Fibroblast of skin of scalp (primary cell): ENCODE measurements at places on chromosomes 16 and 17.

- peak; percentile 90 for DNase-seq
Measured at GRCh38 chr17:27559506-27560481, 71.2 kb upstream of the LGALS9 start.

DNA sequence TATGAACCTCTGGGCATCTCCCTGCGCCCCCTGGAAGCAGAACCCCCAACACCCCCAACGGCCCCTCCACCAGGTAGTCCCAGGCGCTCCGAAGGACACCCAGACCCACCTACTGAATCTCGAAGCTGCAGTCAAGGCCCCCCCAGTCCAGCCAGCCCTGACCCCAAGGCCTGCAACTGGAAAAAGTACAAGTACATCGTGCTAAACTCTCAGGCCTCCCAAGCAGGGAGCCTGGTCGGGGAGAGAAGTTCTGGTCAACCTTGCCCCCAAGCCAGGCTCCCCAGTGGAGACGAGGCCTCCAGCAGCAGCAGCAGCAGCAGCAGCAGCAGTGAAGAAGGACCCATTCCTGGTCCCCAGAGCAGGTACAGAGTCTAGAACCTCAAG is 1.5 kb downstream of the BCL6B start:
- no peak for DNase-seq

- no peak for DNase-seq
Measured at GRCh38 chr16:89764711-89765201, 43.4 kb downstream of the ZNF276 start.

DNA sequence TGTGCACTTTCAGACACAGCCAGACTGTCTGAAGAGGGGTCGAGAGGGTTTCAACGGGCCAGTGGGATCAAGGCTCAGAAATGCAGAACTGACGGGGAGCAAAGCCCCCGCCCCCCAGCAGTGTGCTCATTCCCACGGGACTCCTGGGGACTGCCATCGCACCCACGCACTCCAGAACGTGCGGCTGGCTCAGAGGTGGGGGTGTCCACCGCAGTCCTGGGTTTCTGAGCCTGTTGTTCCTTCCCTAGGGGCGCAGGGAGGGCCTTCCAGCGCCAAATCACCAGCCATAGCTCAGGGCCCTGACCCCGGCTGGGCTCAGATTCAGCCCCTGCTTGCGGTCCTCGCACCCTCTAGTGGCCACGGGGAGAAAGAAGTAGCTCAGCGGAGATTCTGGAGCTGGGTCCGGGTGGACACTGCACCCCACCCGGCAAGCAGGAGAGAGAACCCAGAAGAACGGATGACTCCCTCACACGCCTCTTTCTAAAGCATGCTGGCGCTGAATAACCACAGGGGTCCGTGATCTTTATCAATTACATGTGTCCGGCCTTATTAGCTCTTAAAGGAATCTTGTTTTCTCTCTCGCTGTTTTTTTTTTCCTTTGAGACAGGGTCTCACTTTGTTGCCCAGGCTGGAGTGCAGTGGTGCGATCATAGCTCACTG is 45.0 kb upstream of the USP7 start:
- peak; percentile 74 for DNase-seq

DNA sequence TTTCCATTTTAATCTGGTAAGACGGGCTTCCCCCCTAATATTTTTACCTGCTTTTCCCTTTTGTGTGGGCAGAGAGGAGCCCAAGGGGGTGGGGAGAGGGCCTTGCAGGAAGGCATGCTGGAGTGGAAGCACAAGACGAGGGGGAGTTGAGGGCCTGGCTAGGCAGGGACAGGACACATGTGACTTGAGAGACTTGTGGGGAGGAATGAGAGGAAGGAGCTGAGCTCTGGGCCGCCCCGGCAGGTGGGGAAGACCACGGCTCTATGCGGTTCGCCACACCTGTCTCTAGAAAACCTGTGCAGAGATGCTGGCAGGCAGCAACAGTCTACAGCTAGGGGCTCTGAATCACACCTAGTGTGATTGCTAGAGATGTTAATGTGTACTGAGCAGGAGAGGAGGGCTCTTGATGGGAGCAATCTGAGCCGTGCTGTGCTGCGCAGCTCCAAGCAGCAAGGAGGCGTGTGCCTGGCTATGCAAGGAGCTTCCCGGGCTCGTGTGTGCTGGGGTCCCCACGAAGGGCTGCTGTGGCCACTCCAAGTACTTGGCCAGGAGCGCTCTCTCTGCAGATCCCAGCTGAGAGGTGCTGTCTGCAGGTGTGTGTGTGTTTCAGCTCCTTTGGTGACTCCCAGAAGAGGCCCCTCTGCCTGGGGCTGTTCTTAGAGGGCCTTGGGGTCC is 50.2 kb downstream of the PDPK1 start:
- DNase-seq, result no peak

DNA sequence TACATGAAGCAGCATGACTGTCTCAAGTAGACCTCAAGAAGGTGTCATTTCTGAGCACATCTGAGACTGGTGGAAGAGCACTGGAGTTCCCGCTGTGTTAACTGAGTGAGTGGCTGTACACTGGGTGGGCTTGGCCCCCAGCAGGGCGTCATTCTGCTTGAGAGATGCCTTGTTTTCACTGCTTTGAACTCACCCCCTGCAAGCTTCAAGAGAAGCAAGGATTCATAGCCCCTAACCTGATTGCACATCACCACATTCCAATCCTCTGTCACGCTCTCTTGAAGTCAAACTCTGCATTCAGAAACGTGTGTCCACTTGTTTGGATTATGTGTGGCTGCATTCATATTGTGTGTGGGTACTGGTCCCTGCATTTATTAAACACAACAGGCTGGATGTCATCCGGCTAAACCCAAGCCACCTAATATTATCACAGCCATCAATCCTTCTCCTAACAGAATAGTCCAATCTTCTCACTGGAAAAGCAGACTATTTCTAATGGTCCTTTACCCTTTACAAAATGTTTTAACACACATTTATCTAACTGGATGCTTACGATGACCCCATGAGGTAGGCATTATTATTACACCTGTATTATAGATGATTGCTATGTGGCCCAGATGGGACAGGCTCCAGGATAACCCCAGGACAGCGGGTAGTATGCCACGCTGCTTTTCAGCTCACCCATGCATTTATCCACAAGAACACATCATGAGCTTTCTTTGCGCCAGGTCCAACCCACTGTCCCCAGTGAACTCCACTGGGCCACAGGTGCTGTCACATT is 76.3 kb downstream of the USP31 start:
- DNase-seq, result peak; percentile 43

DNA sequence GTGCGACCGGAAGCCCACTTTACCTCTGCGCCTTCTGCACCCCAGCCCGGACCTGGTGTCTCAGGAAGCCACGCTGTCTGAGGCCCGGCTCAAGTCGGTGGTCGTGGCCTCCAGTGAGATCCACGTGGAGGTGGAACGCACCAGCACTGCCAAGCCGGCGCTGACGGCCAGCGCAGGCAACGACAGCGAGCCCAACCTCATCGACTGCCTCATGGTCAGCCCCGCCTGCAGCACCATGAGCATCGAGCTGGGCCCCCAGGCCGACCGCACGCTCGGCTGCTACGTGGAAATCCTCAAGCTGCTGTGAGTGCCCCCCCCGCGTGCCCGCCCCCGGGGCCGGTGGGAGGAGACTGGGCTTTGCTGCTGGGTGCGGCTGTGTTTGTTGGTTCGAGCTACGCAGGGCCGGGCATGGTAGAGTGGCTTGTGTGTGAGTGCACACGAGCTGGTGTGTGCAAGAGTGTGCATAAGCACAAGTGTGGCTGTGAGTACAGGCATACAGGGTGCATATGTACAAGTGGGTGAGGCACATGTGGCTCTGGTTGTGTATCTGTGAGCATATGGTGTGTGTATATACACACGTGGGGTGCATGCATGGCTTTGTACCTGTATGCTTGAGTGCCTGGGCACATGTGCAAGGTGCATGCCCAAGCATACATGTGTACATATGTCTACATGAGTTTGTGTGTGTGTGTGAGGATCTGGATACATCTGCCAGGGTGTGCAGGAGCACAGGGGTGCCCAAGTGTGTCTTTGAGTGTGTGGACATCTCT is 100.6 kb upstream of the PLCG2 start:
- no peak for DNase-seq

- no peak for DNase-seq
Measured at GRCh38 chr16:46997844-46998243, 24.4 kb upstream of the DNAJA2 start.

GRCh38 chr16:85449885-85450245 is 163.3 kb upstream of the GSE1 start:
- no peak for DNase-seq

GRCh38 chr16:57643147-57643874 is 14.9 kb downstream of the ADGRG1 start:
- peak; percentile 46 for DNase-seq

DNA sequence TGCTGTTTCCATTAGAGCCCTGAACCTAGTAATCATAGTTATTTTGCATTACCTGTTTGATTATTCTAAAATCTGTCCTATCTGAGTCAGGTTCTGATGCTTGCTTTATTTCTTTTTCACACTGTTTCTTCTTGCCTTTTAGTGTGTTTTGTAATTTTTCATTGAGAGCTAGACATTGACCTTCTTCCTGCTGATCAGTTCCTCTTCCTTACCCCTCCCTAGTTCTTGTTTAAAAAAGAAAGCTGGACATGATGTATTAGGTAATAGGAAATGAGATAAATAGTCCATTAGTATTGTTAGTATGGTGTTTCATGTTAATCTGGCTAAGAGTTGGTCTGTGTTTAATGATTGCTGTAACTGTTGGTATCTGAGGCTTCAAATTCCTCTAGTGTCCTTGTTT is 13.4 kb downstream of the WWP2 start:
- DNase-seq, result no peak

- DNase-seq, result peak; percentile 86
Measured at GRCh38 chr16:920051-920681, 50.6 kb downstream of the LMF1 start.
